ENCODE measurements at places on chromosomes 16 and 17.

- DNase-seq = no peak
Observed at GRCh38 chr17:71114911-71115668, 945.8 kb downstream of the KCNJ2 start.

DNA sequence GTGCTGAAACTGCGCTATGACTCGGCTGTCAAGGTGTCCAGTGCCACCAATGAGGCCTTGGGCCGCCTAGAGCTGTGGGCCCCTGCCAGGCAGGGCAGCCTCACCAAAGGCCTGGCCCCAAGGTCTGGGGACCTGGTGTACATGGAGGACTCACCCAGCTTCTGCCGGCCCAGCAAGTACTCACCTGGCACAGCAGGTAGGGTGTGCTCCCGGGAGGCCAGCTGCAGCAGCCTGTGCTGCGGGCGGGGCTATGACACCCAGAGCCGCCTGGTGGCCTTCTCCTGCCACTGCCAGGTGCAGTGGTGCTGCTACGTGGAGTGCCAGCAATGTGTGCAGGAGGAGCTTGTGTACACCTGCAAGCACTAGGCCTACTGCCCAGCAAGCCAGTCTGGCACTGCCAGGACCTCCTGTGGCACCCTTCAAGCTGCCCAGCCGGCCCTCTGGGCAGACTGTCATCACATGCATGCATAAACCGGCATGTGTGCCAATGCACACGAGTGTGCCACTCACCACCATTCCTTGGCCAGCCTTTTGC lies 25.0 kb downstream of the WNT9B start:
- DNase-seq = no peak

DNA sequence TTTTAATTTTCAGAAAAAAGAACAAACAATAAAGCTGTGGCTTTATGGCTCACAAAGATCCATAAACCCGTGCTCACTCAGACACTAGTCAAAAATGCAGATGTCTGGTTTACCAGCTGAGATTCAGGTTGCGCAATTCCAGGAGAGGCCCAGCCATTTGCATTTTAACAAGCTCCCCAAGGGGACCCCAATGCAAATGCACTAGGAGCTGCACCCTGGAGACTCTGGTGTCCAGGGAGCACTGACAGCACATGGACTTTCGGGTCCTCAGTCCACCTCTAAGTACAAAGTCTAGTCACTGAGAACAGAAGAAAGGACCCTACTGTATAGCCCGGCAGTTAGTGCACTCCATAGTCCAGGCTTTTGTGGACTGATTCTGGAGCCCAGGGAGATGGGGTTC lies 326.3 kb downstream of the MAF start:
- DNase-seq = no peak

DNA sequence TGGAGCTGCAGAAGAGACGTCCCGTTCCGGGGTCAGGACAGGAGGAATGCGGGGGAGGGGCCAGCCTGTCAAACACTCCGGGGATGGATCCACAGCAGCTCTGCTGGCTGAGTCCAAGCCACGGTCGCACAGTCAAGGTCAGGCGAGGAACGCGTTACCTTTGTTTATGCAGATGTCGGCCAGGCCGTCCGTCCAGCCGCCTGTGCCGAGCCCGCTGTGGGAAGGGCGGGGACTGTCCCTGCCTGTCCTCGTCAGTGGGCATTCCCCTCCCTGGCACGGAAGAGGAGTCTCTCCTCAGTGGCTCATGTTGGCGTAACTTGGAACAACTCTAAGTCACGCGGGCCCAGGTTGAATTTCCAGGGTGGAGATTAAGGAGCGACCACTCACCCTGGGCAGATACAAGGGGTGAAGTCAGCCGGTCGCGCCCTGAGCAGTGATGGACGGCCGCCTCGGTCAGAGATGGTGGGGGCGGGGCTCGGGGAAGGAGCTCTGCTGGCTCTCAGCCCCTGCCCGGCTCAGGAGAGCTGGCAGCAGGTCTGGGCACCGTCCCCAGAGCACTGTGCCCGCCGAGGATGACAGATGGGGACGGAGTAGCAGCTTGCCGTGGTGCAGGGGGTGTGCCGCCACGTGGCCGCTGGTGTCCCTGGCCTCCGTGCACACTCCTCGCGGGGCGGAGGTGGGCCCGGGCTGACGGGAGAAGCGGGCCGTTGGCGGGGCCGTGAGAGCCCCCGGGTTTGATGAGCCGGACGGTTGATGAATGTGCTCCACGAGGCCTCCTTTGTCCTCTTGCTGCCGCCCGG lies 7.3 kb downstream of the CACNA1H start:
- no peak for DNase-seq

- peak; percentile 61 for DNase-seq
Observed at GRCh38 chr17:37791447-37792399, 46.9 kb upstream of the HNF1B start.

- peak; percentile 29 for DNase-seq
Observed at GRCh38 chr17:36544044-36544306, 744 bp upstream of the GGNBP2 start.

DNA sequence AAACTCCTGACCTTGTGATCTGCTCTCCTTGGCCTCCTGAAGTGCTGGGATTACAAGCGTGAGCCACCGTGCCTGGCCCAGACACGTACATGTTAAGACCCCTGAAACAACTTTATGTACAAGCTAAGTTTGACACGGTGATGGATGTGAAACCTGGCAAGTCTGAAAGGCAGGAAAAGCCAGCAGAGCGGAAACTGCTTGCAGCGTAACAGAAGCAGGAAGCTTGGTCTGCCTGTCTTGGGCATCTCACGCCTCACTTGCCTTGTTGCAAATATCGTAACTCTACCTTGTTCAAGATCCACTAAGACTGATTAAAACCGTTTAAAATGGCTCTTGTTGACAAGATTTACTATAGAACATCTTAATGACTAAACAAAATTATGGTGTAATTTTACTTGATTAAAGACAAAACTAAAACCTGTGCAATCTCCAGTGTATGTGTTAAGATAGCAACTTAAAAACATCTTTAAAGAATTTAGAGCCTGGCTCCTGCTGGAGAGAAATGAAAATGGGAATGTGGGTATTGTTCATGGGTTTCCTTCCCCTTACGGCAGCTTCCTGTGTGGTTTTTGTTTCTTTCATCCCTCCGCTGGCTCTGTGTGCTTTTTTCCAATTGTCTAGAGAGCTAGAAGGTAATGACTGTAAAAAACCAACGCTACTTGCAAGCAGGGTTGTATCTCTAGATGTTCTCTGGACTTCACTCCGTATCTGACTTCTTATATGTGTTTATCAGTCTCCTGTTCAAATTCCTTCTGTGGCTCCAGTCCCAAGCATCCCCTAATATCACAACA lies 477.6 kb downstream of the XYLT1 start:
- DNase-seq = peak; percentile 19

DNA sequence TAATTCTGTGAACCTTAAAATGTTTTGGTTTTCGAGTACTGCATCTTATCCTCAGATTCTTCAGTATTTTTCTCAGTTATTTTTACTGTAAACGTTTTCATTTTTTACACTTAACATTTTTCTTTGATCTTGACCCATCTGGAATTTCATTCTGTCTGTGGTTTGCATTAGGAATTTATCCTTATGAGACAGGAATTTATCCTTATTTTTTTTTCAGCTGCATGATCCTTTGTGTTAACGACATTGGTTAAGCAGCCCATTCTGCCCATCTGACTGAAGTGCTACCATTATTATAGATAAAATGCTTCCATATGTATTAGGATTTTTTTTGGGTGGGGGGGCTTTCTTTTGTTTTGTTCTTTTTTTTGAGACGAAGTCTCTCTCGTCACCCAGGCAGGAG lies 41.0 kb downstream of the SNX29 start:
- no peak for DNase-seq

Measured in CD4-positive, alpha-beta T cell treated with Interleukin-12 subunit alpha and Interleukin-12 subunit beta, for 1 hour (primary cell).